ENCODE measurements at places on chromosomes 13 and 19.

GRCh38 chr13:71054358-71054757 is 812.6 kb downstream of the DACH1 start:
- peak; percentile 6 for DNase-seq

DNA sequence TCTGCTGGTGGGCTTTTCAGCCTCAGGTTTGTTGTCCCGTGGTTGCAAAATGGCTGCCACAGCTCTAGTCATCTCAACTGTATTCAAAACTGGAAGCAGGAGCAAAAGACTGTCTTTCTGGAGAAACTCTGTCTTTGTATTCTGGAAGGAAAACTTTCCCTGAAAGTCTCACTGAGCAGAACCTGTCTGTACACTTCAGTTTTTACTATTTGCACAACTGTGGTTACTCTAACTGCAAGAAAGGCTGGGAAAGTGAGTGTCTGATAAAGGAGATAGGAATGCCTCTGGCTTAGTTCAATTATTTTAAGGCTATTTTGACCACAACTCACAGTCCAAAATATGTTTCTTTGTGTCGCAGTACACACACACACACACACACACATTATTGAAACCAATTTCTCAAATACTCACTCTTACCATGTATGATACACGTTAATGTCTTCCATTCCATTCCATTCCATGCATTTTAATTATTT is 49.7 kb upstream of the EHD2 start:
- DNase-seq = no peak

GRCh38 chr19:11130824-11131455 is 24.6 kb downstream of the SPC24 start:
- DNase-seq = peak; percentile 80

DNA sequence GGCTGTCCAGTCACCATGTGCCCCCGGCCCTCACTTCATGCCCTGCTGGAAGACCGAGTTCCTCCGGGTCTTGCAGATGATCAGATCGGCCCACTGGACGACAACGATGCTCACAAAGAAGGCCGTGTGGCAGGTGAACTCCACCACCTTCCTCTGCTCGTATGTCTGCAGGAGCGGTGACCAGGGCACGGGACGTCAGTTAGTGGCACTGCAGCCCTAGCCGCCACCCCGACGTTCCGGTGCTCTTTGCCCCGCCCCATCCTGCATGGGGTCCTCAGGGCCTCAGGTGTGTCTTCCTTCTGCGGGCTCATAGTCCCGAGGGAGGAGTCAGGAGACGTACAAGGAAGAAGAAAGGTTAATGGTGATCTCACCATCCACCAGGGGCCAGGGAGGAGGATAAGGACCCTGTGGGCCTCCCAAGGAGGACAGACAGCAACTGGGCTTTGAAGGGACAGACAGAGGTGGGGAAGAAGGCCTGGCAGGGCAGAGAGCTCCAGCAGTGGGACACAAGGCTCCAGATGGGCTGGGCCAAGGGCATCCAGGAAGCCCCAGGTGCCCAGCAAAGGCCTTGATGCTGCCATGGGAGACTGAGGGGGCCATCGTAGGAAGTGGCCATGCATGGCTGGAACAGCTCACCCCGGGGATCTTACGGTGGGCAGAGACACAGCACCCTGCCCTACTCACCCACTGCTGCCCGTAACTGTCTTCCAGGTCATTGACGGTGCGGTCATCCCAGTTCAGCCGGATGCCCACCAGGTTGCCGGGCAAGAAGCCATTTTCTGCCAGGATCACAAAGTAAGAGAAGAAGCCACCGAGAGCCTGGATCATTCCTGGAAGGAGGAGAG is 9.9 kb upstream of the RABAC1 start:
- no peak for DNase-seq

- no peak for DNase-seq
Measured at GRCh38 chr13:40895227-40896184, 106.1 kb downstream of the SLC25A15 start.

GRCh38 chr13:75370774-75371173 is 111.2 kb downstream of the TBC1D4 start:
- DNase-seq = no peak

DNA sequence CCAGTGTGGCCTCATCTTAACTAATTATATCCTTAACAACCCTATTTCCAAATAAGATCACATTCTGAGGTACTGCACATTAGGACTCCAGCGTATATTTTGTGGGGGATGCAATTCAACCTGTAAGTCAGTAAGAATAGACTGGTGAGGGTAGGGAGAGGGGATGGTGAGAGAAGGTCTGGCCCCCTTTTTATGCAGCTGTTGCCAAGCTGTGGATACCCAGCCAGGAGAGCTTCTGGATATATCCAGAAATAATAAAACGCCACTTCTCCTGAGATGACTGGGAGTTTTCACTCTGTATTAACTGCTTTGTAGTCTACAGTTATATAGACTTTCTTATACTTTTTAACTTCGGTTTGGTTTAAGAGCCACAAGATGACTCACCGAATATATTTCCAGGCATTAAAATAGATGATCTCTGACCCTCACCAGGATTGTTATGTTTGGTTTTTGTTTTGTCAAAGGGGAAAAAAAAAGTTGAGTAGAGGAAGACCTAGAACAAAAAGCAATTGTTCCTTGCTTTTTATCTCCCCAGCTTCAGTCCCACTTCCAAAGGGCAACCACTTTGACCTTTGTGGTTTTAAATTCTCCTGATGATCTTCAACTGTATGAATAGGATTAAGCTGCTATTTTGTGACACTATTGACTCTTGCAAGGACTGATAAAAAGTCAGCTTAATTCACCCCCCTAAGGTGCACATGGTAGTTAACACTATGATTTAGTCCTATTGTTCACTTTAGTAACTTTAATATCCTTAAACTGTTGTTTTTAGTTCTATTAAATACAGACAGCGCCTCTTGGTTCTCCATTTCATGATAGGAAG is 3.1 kb upstream of the NEK3 start:
- no peak for DNase-seq

Measured in GM13977 (cell line).